ENCODE measurements at places on chromosomes 16 and 17.
A peak's percentile ranks its signal among the peaks of the same experiment; 100 is the strongest.

DNA sequence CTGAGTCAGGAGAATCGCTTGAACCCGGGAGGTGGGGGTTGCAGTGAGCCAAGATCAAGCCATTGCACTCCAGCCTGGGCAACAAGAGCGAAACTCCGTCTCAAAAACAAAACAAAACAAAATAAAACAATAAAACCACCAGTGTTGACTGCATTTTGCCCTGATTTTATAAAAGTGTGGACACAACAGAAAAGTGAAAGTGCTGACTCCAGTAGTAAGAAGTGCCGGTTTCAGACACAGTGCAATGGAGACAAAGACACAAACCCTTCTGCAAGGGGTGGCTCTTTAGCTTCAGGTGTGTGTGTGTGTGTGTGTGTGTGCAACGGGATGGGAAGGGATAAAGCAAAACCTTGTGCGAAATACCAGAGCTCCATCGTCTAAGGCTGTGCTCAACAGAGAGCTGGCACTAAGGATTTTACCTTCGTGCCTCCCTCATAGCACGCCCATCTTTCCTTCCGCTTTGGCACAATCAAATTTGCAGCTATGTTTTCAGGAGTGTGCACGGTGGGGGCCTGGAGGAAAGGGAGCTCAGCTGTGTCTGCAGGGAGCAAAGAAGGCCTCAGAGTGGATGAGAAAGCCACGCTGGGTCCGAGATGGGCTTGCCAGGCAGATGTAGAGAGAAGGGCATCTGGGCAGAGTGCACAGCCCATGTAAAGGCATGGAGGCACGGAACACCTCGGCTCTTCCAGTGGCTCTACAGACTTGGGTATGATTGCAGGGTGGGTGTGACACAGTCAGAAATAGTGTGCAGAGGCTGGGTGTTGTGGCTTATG, 15.5 kb downstream of the MXRA7 start:
- no peak for DNase-seq

DNA sequence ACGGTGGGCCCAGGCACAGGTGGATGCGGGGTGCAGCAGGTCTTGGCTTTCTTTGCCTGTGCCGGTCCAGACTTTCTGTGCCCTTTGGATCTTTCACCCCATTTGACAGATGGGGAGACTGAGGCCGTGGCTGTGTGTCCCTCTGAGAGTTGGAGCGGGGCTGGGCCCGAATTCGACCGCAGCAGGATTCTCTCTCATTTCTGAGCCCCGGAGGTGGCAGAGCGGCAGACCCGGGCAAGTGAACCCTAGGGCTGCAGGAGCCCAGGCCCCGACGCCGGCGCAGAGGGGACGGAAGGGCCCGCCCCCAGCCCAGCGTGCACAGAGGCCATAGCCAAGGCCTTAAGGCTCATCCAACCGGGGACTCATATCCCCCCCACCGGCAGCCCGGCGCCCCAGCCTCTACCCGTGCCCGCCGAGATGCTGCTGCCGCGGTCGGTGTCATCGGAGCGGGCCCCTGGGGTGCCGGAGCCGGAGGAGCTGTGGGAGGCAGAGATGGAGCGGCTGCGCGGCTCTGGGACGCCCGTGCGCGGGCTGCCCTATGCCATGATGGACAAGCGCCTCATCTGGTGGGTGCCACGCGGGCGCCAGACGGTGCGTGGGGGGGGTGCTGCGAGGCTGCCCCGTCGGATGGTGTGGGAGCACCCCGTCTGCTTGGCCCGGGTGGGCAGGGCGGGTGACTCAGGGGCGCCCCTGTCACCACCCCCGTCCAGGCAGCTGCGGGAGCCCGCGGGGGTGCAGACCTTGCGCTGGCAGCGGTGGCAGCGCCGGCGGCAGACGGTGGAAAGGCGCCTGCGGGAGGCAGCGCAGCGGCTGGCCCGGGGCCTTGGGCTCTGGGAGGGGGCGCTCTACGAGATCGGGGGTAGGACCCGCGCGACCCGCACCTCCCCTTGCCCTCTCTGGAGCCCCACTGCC, 857 bp downstream of the TMC8 start:
- peak; percentile 33 for DNase-seq

DNA sequence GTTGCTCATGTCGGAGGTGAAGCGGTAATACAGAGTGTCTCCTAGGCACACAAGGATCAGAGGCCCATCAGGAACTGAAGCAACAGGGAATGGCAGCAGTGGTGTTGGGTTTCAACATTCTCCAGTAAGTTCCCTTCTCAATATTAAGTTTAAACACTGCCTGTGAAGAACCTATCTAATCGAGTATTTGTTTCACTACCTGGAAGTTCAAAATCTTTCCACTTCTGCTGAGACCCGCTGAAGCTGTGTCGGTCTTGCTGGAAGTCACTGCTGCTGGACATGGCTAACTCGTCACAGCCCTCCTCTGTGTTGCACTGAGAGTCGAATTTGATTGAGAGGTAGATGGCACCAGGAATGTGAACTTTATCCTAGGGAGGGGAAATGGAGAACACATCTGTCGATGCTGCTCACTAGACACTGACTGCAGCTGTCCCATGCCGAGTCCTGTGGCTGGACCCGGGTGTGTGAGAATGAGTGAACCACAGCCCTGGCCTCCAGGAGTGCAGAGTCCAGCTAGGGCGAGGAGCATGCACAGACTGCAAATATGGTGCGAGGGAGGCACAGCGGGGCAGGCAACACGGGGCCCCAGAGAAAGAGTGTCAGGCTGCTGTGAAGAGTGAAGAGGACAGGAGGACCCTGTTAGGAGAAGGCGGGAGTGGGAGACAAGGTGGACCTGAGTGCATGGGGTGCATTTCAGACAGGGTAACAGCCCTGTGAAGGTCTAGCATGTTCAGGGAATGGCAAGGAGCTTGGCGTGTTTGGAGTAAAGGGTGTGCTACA, 50.1 kb upstream of the ATP2A3 start:
- DNase-seq = no peak

GRCh38 chr16:74888232-74888862, 96.6 kb downstream of the WDR59 start:
- DNase-seq = no peak

GRCh38 chr17:12180644-12181261, 160.1 kb downstream of the MAP2K4 start:
- no peak for DNase-seq

DNA sequence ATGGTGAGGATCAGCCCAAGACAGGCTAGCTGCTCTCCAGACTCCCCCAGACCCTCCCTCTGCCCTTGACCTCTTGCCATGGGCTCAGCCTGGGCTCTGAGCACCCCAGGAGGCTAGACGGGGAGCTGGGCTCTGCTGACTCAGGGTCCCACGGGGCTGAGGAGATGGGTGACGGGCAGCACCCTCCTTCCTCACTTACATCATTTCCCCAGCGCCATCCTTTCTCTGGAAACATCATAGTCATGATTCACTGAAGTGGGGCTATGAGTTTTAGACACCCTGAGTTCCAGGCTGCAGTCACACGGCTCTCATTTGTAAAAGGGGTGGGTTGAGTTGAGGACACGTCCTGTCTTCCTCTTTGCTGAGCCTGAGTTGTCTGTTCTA, 3.0 kb upstream of the ITGAX start:
- DNase-seq = no peak

DNA sequence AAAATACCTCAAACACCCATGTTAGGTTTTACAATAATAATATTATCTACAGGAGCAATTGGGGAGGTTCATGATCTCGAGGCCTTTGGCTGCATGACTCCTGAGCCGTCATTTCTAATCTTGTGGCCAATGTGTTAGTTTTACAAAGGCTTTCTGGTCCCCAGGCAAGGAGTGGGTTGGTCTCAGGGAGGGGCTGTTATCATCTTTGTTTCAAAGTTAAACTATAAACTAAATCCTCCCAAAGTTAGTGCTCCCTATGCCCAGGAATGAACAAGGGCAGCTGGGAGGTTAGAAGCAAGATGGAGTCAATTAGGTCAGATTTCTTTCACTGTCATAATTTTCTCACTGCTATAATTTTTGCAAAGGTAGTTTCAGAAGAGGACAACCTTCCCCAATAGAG, 9.1 kb upstream of the CCL5 start:
- no peak for DNase-seq

- no peak for DNase-seq
Measured at GRCh38 chr16:4002121-4002520, 114.1 kb downstream of the ADCY9 start.

GRCh38 chr16:5504064-5504781, 406.6 kb upstream of the EEF2KMT start:
- DNase-seq = no peak

DNA sequence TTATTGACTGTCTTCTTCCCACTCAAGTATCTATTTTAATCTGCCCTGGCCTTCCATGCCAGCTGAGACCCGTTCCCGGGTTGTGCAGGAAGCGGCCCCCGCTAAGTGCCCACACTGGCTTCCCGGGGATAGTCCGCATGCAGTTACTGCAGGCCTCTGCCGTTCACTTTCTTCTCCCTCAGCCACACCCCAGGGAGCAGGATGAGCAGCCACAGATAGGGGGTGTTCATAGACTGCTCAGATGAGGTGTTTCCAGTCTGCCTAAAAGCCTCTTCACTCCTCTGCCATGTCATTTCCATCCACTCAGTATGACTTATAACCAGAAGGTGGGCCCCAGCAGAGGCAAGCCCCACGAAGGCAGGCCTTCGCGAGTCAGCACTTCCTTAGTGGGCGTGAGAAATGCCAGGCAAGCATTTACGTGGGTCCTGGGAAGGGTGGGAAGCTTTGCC, 7.7 kb downstream of the MED9 start:
- DNase-seq = no peak

GRCh38 chr16:28188085-28188916, 23.5 kb downstream of the XPO6 start:
- DNase-seq = no peak

- DNase-seq = no peak
Measured at GRCh38 chr16:88804552-88805339, 1.2 kb downstream of the CDT1 start.

DNA sequence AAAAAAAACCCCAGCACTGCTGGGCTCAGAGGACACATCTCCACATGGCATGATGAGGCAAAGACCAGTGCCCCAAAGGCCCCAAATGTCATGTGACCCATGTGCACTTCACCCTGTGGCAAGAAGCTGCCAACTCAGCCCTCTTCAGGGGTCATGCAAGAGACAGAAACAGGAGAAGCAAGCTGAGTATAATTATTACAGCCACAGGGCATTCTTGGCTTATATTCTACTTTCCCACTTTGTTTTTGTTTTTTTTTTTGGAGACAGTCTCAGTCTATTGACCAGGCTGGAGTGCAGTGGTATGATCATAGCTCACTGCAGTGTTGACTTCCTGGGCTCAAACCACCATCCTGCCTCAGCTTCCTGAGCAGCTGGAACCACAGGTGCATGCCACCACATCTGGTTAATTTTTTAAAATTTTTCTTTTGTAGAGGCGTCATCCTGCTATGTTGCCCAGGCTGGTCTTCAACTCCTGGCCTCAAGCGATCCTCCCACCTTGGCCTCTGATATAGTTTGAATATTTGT, 32.7 kb upstream of the LITAF start:
- no peak for DNase-seq

DNA sequence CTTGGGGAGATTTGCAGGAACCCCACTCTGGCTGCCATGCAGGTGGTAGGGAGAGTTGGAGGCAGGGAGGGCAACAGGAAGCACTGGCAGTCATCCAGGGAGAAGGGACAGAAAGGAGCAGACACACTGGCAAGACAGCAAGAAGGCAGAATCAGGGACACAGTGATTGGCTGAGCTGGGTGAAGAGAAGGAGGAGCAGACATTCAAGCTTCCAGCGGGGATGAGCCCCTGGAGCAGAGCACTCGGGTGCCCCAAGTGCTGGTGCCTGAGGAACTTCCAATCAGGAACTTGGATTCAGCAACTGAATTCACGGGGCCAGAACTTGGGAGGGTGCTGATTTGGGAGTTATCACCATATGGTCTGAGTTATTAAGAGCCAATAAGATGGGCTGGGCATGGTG, 6.3 kb upstream of the ITGA3 start:
- DNase-seq = no peak

DNA sequence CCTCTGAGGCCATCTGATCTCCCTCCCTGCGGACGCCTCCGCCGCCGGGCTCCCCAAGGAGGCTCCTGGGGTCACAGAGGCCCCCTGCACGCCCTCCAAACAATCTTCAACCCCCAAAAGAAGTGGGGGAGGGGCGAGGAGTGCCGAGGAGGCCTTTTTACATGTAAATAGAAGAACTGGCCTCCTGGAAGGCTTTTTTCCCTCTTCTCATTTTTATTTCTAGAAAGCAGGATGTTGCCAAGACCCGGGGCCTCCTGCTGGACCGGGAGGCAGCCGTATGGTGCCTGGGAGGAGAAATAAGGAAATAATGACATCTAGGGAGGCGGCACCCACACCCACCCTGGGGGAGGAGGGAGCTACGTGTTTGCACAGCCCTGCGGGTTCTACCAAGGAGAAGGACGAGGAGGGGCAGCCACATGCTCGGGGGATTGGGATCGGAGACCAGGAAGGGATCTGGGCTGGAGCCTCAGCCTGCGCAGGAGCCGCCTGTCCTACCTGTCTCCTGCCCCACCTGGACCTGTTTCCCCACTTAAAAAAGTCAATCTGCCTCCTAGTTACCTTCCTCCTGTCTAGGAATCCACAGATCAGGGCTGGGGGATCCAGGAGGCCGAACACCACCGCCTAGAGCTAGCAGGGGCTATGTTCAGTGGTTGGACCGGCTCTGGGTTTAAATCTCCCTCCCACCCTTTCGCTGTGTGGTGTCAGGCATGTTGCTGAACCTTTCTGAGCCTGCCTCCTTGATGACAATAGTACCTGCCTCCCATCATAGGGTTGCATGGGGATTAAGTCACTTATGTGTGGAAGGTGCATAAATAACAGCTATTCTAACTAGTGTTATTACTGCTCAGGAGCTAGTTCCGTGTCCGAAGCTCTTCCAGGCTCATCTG, 175.7 kb upstream of the GSE1 start:
- no peak for DNase-seq

GRCh38 chr17:80720610-80721577, 176.3 kb downstream of the RPTOR start:
- DNase-seq = no peak

DNA sequence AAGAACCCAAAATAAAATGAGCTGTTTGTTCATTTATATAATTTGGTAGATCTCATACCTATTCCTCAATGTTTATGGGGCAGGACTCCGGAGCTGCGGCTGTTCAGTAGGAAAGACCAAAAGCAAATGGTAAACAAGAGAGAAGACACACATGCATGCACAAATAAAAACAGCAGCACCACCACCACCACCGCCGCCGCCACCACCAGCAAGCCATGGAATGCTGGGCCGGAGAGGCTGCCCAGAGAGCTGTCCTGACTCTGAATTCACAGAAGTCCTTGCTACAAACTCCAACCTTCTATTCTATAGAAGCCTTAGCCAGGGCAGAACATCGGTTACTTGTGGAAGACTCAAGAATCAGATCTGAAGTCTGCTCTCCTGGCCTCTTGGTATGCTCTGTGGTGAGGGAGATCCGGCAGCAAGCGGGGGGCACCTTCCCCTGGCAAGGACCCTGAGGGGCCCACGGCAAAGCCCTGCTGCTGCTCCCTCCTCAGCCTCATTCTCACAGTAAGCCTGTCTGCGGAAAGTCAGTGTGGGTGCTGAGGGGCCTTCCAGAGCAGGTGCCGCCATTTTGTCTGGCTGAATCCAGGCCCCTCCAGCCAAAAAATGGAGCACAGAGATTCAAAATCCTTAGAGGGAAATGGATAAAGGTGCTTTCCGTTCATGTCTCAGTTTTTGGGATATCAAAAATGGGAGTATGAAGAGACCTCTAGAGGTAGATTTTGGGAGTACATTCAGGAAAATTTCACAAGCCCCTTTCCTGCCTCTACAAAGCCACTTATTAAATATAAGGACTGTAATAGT, 6.4 kb upstream of the FOXJ1 start:
- DNase-seq = no peak
